ENCODE measurements at places on chromosomes 1 and 21.
A peak's percentile ranks its signal among the peaks of the same experiment; 100 is the strongest.

- no peak for DNase-seq
Observed at GRCh38 chr1:180117764-180118116, 36.9 kb upstream of the QSOX1 start.

DNA sequence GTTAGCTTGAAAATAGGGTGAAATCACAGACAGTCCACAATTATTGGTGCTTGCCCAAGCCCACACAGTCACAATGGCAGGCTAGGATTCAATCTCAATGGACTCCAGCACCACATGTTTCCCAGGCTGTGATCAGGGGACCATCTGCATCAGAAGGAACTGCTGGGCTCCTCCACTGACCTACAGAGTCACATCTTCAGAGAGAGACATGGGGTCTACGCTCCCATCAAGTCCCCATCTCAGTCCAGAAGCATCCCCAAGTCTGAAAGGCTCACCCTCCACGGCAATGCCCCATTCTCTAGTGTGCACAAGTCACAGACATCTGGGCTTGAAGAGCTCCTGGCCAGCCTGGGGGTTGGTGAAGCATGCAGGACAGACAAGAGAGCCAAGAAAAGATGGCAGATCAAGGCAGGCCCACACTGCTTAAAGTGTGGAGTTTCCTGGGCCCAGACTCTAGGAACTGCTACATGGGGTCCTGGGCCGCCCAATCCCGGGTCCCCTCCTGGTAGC is 262.5 kb downstream of the NPHP4 start:
- no peak for DNase-seq

DNA sequence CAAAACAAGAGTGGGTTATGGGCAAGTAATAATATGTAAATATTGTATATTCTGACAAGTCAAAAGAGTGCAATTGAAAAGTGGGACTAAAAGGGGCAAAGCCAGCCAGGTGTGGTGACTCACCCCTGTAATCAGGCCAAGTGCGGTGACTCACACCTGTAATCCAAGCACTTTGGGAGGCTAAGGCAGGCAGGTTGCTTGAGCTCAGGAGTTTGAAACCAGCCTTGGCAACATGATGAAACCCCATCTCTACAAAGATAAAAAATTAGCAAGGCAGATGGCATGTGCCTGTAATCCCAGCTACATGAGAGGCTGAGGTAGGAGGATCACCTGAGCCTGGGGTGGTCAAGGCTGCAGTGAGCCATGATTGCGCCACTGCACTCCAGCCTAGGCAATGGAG is 304.0 kb downstream of the HHIPL2 start:
- DNase-seq = no peak

DNA sequence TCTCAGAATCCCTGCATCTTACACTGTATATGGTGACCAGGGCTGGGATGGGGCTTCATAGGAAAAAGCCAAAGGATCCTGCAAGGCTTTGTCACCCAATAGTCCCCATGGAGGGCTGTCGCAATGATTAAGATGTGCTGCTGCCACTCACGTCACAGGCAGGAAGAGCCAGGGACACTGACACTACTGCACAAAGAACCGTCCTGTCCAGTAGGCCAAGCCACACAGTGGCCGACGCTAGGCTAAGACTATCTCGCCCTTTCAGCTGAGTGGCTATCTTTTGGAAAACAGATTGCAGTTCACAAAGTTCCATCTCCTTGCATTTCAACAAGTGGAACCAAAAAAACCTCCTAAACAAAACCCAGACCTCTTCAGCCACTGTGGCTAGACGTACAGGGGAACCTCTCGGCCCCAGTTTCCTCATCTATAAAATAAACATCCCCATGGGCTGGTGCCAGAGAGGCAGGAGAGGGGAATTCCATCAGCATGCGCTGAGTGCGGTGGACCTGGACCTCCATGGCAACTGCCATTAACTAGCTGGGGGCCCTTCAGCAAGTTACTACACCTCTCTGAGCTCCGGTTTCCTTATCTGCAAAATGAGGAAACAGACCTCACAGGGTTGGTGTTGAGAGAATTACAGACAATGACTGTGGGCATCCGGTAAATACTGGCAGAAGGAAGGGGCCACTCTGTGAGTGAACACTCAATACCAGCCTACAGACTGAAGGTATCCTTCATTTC is 8.7 kb downstream of the CAPZB start:
- DNase-seq = peak; percentile 97

Data from Kasumi-1 (cell line).